ENCODE measurements at places on chromosomes 3 and 15.
A peak's percentile ranks its signal among the peaks of the same experiment; 100 is the strongest.

GRCh38 chr3:195385526-195385925, 57.3 kb downstream of the ACAP2 start:
- DNase-seq, result no peak

DNA sequence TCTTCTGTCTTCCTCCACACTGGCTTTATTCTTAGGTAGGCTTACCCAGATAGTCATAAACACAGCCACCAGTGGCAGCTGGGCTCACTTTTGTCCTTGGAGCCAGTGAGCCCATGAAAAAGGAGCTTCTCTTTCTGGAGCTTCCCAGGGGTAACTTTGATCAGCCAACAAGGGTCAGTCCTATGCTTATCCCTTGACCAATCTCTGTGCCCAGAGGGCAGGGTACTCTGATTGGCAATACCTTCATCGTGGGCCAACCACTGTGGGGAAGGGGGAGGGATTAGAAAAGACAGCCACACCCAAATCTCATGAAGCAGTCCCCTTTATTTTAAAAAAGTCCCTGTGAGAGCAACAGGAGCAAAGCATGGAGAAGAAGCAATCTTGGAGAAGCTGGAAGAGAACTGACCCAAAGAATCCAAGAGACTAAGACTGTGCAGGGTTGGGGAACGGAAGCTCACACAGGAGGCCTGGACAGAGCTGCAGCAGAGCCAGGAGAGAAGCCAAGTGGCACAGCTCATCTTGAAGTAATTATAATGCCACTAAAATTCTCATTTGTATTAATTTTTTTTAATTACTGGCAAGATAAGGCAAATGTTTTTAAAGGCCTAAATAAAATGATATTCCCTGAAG, 70.4 kb downstream of the SSUH2 start:
- no peak for DNase-seq

DNA sequence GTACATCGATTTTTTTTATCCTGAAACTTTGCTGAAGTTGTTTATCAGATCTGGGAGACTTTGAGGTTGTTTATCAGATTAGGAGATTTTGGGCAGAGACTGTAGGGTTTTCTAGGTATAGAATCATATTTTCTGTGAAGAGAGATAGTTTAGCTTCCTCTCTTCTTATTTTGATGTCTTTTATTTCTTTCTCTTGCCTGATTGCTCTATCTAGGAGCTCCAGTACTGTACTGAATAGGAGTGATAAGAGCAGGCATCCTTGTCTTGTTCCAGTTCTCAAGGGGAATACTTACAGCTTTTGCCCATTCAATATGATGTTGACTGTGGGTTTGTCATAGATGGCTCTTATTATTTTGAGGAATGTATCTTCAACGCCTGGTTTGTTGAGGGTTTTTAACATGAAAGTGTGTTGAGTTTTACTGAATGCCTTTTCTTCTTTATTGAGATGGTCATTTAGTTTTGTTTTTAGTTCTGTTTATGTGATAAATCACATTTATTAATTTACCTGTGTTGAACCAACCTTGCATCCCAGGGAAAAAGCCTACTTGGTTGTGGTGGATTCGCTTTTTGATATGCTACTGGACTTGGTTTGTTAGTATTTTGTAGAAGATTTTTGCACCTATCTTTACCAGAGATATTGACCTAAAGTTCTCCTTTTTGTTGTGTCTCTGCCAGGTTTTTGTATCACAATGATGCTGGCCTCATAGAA, 14.9 kb upstream of the DNAAF4 start:
- no peak for DNase-seq

- DNase-seq, result peak; percentile 41
These were observed 30.4 kb upstream of the ALDH1A3 start for GRCh38 chr15:100849021-100849854.
